ENCODE measurements at places on chromosomes 4 and X. TPM values are rescaled to one million over a fixed set of nuclear protein-coding genes. Genes with fewer than 3 reads are reported as not detected.

DNA sequence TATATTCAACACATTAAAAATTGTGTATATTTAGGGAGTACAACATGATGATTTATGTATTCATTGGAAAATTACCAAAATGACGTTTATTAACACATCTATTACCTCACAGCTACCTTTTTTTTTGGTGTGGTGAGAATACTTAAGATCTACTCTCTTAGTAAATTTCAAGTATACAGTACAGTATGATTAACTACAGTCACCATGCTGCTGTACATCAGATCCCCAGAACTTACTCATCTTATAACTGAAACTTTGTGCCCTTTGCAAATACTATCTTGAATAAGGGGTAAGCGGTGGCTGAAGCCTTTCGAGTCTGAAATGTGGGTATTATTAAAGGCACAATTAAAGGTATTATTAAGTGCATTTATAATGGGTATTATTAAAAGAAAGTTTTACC, 976 bp downstream of the PHKA1 start:
- H3K4me3 ChIP-seq: peak overlapping the region; percentile 35
- H3K4me1 ChIP-seq: no peaks in the 10 kb centered on the region
- no peak for DNase-seq
- H3K36me3 ChIP-seq: no peaks in the 10 kb centered on the region

GRCh38 chrX:2690856-2691542, at the start of gene CD99:
TSS of gene CD99 (plus strand) at chrX:2691295. CDS start at chrX:2691361, 66 bp downstream.
- no peaks in the 10 kb centered on the region for H3K27me3 ChIP-seq
- peak; percentile 93 for DNase-seq

DNA sequence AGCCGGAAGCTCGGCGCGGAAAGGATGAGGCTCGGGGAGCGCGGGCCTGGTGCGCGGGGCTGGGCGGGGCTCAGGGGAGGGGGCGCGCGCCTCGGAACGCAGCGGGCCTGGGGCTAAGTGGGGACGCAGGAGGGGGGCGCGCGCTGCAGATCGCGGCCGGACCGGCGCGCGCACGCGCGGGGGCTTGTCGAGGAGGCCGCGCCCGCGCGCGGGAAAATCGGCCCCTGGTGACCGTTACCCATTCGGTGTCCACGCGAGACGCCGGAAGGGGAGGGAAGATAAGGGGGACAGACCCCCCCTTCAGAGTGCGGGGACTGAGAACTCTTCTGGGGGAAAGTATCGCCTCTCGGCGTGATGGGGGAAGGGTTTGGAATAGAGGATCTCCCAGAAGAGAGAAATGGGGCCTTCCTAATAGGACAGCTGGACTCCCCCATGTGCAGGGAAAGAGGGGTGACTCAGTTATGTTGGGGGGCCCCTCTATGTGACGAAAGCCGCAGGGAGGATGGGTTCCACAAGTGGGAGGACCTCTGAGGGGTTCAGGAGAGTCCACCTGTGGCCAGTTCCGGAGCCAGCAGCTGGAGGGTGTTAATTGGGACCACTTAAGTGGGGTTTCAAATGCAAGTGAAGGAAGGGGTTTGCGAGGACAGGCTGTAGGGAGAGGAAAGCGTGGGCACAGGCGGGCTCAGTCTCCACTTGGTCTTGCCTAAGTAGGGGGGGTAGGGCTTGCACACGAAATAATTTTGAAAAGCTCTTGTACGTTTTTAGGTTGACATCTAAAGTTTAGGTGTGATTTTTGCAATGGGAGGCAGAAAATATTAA, 584 bp downstream of the SUV39H1 start:
- H3K27me3 ChIP-seq: no peaks in the 10 kb centered on the region
- no peaks in the 10 kb centered on the region for H3K4me1 ChIP-seq
- no peaks in the 10 kb centered on the region for H3K36me3 ChIP-seq
- DNase-seq: peak; percentile 18
- no peak overlapping the region for H3K27ac ChIP-seq

DNA sequence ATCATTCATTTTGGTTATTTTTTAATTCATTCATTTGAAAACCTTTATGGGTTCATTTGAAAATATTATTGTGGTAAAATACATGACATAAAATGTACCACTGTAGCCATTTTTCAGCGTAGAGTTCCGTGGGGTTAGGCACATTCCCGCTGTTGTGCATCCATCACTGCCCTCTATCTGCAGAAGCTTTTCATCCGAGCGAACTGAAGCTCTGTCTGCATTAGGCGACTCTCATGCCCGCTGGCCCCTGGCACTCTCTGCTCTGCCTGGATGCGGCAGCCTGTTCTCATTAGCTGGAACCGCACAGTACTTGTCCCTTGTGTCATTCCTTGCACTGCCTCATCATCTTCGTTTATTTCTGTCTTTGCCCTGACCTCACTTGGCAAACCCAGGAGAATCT, 17.5 kb downstream of the CFAP99 start:
- H3K4me3 ChIP-seq: no peak overlapping the region
- no peaks in the 10 kb centered on the region for H3K4me1 ChIP-seq
- H3K36me3 ChIP-seq: no peaks in the 10 kb centered on the region
- no peak overlapping the region for H3K27ac ChIP-seq
- H3K27me3 ChIP-seq: no peaks in the 10 kb centered on the region

GRCh38 chr4:26839534-26839951, 21.1 kb upstream of the STIM2 start:
- no peaks in the 10 kb centered on the region for H3K36me3 ChIP-seq
- H3K4me1 ChIP-seq: no peaks in the 10 kb centered on the region
- no peak for DNase-seq
- no peak overlapping the region for H3K27ac ChIP-seq
- no peak overlapping the region for H3K4me3 ChIP-seq

DNA sequence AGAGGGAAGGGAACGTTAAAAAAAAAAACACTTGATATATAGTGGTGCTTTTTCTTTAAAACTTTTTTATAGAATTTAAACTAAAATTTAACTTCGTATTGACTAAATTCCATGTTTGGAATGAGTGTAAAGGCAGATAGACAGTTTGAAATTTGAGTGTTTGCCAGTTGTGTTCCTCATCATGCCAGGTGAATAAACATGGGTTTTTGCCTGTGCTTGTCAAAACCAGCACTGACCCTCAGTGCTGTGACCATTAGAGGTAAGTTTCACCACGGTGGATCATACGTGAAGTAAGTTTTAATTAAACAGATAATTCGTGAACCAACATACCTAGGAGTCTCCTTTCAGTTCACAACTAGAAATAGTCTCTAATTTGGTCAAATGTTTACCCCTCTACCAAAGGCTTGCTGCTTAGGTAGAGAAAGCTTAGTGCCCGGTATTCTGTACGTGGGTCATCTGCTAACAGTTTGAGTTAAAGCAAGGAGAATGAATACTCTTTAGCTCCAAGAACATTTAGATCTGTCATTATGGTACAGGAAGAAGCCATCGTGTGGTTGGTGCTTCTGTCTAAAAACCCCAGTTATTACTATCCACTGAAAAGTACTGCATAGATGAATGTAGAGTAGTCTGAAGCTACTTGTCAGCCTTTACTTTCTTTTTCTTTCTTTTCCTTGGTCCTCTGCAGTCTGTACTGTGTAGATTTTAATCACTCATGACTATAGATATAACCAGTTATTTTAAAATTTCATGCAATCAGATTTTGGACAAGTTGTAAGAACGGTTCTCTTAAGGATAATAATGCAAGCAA, 32.7 kb downstream of the KIAA0232 start:
- no peak overlapping the region for H3K27ac ChIP-seq
- H3K27me3 ChIP-seq: no peaks in the 10 kb centered on the region
- peaks cover 4% of the 10 kb centered on the region for H3K4me1 ChIP-seq

DNA sequence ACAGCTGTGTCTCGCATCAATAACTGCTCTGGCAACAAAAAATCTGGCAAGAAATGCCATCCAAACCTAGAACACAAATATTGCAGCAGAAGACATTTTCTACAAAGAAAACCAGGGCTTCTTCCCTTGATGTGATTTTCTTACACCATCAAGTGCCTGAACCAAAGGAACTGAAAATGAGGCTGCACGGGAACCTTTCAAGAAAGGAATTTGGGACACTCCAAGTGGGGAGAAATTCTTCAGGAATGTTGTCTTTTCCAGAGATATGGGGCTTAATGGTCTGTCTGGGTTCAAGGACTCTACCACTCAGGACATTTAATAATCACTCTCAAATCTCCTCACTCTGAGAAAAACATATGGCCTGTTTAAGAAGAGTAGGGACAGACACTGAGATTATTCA, 57.6 kb downstream of the PRDM5 start:
- peaks cover 7% of the 10 kb centered on the region for H3K4me1 ChIP-seq
- H3K27me3 ChIP-seq: no peaks in the 10 kb centered on the region
- H3K4me3 ChIP-seq: no peak overlapping the region

Gene LANCL3
- total RNA-seq: 0.54 TPM

Gene STS
- total RNA-seq: 9.3 TPM

Gene ABLIM2
- 9.4 TPM for total RNA-seq
